ENCODE measurements at places on chromosomes 13 and 19. TPM values are rescaled to one million over a fixed set of nuclear protein-coding genes. Genes with fewer than 3 reads are reported as not detected.

The RFPL4A gene
- not detected for total RNA-seq

The MARCHF2 gene
- 16.6 TPM for total RNA-seq

The POGLUT2 gene
- not detected for total RNA-seq

- DNase-seq, result peak; percentile 73
These were observed 296.7 kb upstream of the DACH1 start for GRCh38 chr13:72163678-72164077.

GRCh38 chr19:11377237-11377636 is 2.8 kb downstream of the SWSAP1 start:
- peak; percentile 75 for DNase-seq

DNA sequence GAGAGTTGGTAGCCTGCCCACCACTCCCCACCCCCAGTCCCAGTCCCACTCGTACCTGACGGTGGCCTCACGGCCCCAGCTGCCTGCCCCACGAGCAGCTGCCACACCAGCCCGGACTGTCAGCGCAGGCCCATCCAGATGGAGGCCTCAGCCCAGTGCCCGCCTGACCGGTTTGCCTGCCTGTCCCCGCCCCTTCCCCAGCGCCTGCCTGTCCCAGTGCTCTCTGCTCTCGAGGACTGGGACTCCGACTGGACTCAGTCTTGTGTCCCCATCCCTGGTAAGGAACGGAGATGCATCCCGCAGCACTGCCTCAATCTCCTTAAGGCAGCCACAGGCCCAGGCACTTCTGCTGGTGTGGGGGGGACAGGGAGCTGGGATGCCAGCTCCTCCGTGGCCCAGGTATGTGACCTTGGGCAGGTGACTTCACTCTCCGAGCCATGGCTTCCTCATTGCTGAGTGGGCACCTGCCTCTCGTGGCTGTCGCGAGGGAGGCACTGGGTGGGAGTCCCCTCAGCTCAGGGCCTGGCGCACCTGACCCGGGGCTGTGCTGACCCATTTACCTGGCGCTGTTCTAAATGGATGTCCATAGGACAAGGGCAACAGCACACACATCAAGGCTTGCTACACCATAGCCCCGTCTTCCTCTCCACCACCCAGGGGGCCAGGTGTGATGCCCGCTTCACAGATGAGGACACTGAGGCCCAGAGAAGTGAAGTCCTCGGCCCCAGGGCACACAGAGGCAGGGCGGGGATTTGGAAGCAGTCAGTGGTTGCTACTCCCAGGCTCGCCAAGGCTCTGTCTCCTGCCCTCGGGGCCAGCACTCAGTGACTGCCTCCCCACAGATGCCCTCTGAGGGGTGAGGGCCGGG is at the start of gene NKPD1:
Gene NKPD1, minus strand, starts transcription at position 113 of the 868 bp plus-strand sequence. CDS start 832 bp downstream, outside the sequence.
- DNase-seq, result no peak

GRCh38 chr19:35403116-35403760 is 32.4 kb downstream of the GPR42 start:
- no peak for DNase-seq

GRCh38 chr19:7559102-7559501 is 23.6 kb downstream of the PNPLA6 start:
- DNase-seq, result no peak

- DNase-seq, result no peak
These were observed 1.8 kb downstream of the PRKACA start for GRCh38 chr19:14115756-14116155.

- no peak for DNase-seq
These were observed 14.3 kb downstream of the HNRNPM start for GRCh38 chr19:8459095-8459494.

DNA sequence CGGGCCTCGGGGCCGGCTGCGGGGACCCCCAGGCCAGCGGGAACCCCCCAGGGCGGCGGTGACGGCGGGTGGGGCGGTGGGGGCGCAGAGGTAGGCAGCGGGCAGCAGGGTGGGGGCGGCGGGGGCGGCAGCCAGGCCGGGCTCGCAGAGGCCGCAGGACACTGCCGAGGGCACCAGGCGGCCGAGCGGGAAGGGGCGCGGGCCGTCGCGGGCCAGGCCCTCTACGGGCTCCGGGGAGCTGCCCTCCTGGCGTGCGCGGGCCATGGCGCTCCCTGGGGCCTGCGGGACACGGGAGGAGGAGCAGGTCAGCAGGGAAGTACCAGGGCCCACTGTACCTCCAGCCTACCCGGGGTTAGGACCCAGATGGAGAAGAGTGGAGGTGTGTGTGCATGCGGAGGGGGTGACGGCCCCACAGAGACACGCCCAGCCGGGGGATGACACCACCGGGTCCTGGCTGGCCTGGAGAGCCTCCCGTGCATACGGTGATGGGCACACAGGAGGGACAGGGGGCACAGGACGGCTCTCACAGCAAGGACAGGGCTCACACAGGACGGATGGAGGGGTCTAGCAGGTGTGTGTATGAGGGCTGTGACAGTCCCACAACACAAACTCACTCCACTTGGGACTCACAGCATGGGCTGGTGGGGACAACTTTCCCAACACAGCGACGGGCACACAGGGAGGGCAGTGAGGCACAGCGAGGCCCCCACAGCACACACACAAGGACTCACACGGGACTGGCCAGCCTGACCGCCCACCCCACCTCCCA is 2.6 kb downstream of the BBC3 start:
- DNase-seq, result peak; percentile 42

GRCh38 chr13:99949679-99950413 is 21.7 kb downstream of the ZIC5 start:
- DNase-seq, result peak; percentile 19

DNA sequence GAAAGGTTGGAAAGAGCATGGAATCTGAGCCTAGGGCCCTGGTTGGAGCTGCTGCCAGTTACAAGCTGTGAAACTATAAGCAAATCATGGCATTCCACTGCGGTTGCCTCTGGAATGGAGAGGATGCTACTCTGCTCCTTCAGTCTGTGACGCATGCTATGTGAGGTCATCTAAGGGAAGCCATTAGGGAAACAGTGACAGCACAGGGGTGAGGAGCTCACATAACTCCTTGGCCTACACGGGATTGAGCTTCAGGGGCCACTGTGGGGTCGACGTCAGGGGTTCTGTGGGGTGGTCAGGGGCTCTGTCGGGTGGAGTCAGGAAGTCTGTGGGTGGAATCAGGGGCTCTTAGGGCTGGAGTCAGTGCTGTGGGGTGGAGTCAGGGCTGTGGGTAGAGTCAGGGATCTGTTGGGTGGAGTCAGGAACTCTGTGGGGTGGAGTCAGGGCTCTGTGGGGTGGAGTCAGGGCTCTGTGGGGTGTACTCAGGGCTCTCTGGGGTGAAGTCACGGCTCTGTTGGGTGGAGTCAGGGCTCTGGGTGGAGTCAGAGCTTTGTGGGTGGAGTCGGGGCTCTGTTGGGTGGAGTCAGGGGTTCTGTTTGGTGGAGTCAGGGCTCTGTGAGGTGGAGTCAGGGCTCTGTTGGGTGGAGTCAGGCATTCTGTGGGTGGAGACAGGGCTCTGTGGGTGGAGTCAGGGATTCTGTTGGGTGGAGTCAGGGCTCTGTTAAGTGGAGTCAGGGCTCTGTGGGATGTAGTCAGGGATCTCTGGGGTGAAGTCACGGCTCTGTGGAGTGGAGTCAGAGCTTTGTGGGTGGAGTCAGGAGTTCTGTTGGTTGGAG is 35.8 kb upstream of the MEDAG start:
- peak; percentile 71 for DNase-seq

GRCh38 chr19:823565-824121 is 1.9 kb upstream of the PLPPR3 start:
- no peak for DNase-seq

GRCh38 chr13:111962431-111962891 is 104.5 kb upstream of the SOX1 start:
- DNase-seq, result no peak

All from SK-MEL-5 (cell line).